ENCODE measurements at places on chromosomes 13 and 19.

GRCh38 chr19:53328967-53329366 is 4.6 kb upstream of the ZNF845 start:
- DNase-seq: no peak

DNA sequence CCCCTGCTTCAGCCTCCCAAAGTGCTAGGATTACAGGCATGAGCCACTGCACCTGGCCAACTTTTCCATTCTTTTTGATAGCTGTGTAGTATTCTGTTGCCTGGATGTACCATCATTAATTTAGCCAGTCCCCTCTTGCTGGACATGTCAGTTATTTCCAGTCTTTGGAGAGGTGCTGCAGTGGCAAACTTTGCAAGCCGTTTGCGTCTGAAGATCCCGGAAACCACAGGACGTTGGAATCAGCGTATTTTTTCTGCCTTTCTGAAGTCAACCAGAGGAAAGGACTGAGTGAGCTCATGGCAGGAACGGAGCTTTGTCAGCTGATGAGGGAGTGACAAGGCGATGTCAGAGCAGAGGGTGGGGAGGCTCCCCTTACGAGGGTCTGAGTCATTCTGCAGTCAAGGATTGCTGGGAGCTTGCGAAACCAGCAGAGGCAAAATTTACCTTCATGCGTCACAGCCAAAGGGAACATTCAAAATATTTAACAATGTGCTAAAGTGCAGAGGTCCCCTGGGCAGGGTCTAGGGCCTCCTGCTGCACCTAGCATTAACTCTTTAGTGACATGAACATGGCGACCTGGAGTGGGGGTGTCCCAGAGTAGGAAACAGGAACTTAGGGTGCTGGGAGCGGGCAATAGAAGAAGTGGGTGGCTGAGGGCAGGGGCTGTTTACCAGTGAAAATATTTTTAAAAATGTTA is 5.6 kb downstream of the C5AR1 start:
- DNase-seq: no peak

GRCh38 chr19:56076498-56076897 is 44.6 kb downstream of the ZNF787 start:
- DNase-seq: peak; percentile 61

- no peak for DNase-seq
These were observed 105.4 kb downstream of the URI1 start for GRCh38 chr19:30047432-30047831.

- no peak for DNase-seq
These were observed 219.9 kb upstream of the IRS2 start for GRCh38 chr13:110006304-110006703.

DNA sequence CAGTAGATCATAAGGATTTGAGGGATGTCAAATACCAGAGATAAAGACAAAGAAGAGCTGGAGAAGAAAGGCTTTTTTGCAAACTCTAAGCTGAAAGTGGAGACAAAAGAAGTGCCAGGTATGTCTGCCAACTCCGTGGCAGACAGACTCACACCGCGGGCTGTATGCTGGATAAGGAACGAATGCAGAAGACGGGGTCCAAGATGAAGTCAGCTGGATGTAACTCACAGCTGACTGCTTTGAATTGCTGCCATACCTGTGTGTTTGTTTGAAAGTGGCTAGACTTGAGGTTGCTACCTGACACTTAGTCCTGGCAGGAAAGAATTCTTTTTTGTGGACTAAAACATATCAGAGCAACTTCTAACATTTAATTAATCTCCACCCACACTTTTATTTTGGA is 398.8 kb downstream of the DLEU7 start:
- DNase-seq: no peak

GRCh38 chr13:66748712-66749111 is 481.4 kb downstream of the PCDH9 start:
- DNase-seq: no peak

- no peak for DNase-seq
These were observed 16.6 kb upstream of the TRIM13 start for GRCh38 chr13:49980266-49980665.

GRCh38 chr19:55275851-55276719 is 3.8 kb downstream of the HSPBP1 start:
- peak; percentile 89 for DNase-seq

GRCh38 chr13:27083183-27083582 is 88.4 kb downstream of the USP12 start:
- DNase-seq: no peak

GRCh38 chr13:105543742-105544141 is 991.7 kb downstream of the EFNB2 start:
- no peak for DNase-seq

GRCh38 chr19:47124937-47125668 is 5.5 kb upstream of the SAE1 start:
- DNase-seq: peak; percentile 74

DNA sequence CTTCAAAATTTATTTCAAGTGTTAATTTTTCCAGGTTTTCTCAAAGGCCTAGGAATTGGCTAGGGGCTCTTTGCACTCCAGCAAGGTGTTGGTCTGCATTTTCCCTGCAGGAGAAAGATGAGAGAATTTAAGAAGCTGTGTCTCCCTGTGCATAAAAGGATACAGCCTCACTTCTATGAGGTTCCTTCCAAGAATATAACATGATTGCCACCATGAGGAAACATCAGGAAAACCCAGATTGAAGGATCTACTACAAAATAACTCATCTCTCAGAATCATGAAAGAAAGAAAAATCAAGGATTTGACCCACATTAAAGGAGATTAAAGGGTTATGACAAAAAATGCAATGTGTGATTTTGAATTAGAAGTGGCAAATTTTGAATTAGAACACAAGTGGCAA is 69.9 kb downstream of the RUBCNL start:
- DNase-seq: no peak

- no peak for DNase-seq
These were observed 58.4 kb upstream of the UQCRFS1 start for GRCh38 chr19:29271341-29271740.

GRCh38 chr19:4473011-4473762 is 1.1 kb downstream of the HDGFL2 start:
- no peak for DNase-seq

GRCh38 chr13:48161530-48162179 is 66.8 kb upstream of the MED4 start:
- no peak for DNase-seq

- no peak for DNase-seq
These were observed 7.3 kb downstream of the ATP4B start for GRCh38 chr13:113650731-113651148.

- no peak for DNase-seq
These were observed 20.9 kb downstream of the KLHL26 start for GRCh38 chr19:18657590-18658365.

- DNase-seq: no peak
These were observed 11.1 kb downstream of the REXO1 start for GRCh38 chr19:1837222-1837565.

DNA sequence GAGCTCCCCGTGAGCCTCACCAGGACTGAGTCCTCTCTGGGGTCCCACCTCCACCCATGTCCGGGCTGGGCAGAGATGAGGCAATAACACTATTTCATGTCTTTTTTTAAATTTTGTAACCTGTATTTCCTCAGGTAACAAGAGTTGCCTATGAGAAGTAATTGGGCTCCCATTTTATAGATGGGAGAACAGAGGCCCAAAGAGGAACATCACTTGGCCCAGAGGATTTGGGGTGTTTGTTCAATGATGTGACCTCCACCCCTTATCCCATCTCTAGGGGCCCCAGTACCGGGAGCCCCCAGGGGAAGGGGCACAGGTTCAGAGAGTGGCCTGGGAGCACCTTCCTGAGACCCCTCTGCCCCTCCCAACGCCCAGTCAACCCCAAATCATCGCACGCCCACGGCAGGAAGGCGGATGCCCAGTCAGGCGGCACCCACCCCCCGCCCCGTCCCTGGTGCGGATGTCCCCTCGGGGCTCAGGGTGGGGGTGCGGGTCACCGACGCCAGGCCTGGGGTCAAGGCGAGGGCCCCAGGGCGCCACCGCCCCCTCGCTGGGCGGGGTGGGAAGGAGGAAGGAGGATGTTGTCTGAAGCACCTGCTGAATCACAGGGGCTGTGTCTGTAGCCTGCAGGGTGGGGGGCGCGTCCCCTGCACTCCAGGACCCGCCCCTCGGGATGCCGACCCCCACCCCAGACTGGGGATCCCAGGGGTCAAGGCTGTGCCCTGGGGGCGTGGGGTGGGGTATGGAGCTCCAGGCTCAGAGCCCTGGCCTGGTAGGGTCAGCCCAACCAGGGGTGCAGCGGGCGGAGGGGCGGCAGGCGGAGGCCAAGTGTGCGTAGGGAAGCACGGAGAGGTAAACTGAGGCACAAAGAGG is 9.0 kb upstream of the CIRBP start:
- DNase-seq: peak; percentile 64

GRCh38 chr13:98050041-98050466 is 92.8 kb upstream of the FARP1 start:
- no peak for DNase-seq

- DNase-seq: no peak
These were observed 2.0 kb upstream of the KLF16 start for GRCh38 chr19:1865172-1866010.

GRCh38 chr19:52567921-52568320 is 2.2 kb upstream of the ZNF701 start:
- no peak for DNase-seq

- peak; percentile 6 for DNase-seq
These were observed 1074.3 kb upstream of the PCDH9 start for GRCh38 chr13:68304286-68304893.

DNA sequence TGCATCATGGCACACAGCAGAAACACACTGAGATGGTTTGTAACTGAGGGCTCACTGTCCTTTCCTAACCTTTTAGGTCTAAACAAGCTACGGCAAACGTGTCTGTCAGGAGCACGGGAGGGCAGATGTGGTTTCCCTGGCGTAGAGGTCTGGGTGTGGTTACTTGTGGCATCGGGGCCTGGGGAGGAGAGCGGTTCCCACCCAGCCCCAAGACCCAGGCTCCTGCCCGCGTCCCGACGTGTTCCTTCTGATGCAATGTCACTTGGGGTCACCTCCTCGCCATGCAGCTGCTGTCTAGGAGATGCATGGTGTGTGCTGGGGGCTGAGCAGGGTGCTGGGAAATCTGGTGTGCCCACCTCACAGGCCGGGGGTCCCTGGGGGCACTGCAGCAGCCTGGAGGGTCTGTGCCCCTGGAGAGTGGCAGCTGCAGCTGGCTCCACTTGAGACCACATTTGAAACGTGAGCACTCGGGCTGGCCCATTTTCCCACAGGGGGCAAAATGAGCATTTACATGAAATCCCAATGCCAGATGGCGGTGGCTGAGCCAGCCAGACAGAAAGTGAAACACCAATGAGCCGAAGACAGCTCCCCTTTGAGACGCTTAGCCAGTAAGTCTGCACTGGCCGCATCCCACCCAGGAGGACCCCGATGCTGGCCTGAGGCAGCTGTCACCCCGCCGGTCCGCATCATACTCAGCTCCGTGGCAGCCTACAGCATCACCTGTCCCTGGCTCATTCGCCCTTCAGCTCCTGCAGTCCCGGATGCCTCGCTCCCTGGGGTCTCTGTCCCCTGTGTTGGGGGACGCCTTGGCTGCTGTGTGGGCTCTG is 22.3 kb upstream of the MYDGF start:
- DNase-seq: no peak

DNA sequence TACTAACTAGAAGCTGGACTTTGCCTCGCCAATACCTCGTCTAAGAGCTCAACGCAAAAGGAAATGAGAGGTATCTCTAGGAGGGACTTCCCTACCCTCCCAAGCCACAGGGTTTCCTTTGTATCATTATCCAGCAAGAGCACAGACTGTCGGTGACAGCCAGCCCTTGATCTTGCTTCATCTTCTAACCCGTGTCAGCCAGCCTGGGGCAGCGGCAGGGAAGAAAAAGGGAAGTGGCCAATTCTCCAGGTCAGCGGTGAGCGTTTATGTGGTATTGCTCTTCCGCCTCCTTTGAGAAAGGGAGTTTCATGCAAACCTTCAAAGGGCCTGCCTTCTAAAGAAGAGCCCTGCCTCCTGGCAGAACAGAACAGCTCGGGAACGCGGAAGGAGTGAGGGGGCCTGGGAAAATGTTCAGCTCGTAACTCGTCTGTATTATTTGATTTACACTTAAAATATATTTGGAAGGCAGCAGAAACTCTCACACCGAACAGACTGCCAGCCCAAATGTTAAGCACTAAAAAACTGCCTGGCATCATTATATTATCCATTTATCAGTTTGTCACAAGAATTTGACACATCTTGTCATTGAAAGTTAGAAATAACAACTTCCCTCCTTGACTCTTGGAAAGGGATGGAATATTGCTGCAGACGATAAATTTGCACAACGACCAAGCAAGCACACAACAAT is 41.8 kb downstream of the EFNB2 start:
- DNase-seq: no peak
